ENCODE measurements at places on chromosomes 2 and 18.
A peak's percentile ranks its signal among the peaks of the same experiment; 100 is the strongest.

GRCh38 chr2:231297108-231297908 is 98.2 kb upstream of the B3GNT7 start:
- DNase-seq, result peak; percentile 54

DNA sequence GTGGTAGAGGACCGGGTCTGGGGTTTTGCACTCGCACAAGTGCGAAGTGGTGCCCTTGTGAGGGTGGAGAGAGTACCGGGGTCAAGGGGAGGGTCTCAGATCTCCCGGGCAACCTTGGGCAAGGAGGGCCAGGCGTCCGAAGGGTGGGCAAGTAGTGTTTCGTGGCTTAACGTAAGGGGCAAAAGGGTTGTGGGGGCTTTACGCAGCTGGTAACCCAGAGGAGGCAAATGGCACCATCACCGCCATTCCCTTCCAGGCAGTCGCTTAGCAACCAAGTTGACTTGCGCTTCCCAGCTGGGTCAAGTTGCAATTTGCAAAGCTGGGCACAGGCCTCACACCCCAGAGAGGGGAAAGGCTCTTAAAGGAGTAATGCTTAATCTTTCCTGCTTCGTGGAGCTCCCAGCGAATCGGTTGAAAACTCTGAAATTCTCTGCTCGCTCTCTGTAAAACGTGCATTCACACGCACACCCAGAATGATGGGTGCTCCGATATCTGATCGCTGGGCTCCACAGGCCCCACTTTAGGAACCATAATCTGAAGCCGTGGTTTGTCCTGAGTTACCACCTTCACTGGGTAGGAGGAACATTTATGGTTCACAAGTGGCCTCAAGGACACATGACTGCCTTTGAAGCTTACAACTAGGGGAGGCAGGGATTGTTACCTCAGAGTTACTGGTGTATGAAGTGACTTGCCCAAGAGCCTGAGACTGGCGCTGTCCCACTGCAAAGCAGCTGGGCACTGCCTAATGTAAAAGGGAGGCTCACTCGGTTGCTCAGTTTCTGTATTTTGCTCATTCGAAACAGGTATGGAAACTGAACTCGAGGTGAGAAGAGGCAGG is 127.9 kb downstream of the UXS1 start:
- DNase-seq, result no peak

DNA sequence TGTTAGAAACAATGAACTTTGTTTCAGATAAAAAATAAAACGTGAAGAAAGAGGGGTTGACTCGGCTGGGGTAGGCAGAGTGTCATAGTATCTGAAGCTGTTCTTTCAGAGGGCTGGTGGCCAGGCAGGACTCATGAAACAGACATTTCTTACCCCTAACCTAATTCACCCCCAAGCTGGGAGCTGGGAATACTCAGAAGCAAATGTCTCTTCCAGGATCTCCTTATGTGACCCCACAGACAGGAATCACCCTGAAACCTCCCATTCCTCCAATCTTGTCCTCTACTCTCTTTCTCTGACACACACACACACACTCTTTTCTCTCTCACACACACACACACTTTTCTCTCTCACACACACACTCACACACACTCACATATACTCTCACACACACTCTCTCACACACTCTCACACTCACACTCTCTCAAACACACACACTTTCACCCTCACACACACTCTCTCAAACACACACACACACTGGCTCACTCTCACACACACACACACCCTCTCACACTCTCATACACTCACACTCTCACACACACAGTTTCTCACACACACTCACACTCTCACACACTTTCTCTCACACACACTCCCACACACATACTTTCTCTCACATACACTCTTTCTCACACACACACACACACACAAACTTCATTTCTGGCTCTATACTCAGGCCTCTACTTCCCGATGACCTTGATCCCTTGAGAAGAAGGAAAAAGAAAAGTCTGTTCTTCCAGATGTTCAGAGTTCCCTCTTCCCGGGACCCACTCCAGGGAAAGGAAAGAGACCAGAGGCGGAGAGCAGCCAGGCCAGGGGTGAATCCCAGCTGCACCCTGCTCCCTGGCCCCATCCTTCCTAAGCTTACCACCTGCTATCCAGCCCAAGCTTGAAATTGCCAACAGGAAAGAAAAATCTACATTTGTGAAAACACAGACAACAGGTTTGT is 167.7 kb downstream of the TXNL1 start:
- DNase-seq, result no peak

DNA sequence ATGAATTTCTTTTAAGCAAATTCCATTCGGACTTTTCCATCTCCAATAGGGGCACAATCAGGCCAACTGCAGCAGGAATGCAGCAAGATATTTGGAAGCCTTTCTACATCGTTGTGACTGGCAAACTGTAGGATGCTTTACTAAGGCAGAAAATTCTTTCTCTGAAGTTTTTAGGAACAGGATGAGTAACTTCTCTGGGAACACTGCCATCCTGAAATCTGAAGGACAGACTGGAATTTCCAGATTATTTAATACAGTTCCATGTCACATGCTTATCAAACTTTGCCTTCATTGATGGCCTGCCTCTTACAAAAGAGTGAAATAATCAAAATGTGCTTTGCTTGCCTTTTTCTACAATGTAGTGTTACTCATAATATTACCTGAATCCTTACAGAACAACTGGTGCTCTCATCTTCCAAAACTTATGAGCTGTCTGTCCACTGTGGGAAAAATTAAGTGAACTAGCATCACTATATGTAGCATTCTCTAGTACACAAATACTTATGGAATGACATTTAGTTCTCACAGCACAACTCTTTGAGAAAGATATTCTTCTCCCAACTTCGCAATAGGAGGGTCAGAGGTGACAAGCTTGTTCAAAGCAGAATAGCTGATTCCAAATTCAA is 32.0 kb upstream of the MAP2 start:
- no peak for DNase-seq

DNA sequence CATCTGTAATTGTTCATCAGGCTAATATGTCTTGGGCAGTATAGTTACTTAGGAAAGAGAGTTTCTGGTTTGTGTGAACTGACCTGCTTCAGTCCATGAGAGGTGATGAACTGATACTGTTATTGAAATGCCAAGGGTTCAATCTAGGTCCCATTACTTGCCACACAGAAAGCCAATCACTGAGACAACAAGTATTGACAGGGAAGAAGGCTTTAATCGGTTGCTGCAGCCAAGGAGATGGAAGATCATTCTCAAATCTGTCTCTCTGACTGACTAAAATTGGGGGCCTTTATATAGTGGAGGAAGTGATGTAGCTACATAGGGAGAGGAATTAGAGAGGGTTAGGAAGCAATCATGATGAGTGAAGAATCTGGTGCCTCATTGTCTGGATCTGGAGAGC is 19.9 kb upstream of the FAM98A start:
- no peak for DNase-seq

- DNase-seq, result no peak
These were observed 356.3 kb downstream of the PARD3B start for GRCh38 chr2:204901591-204901990.

DNA sequence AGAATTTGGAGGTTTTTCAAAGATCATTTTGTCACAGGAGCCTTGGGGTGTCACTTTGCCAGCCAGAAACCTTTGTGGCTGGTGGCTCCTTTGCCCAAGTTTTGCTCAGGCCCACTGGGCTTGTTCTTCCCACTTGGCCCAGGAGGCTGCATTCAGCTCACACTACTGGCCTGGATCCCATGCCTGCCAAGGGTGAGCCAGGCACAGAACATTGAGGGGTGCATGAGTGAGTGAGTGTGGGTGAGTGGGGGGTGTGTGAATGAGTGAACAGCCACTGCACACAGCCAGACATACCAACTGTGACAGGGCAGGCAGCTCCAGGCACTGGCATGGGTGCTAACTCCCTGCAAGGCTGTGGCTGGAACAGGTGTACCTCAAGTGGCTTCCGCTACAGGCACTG is 39.6 kb downstream of the FAM171B start:
- DNase-seq, result no peak

DNA sequence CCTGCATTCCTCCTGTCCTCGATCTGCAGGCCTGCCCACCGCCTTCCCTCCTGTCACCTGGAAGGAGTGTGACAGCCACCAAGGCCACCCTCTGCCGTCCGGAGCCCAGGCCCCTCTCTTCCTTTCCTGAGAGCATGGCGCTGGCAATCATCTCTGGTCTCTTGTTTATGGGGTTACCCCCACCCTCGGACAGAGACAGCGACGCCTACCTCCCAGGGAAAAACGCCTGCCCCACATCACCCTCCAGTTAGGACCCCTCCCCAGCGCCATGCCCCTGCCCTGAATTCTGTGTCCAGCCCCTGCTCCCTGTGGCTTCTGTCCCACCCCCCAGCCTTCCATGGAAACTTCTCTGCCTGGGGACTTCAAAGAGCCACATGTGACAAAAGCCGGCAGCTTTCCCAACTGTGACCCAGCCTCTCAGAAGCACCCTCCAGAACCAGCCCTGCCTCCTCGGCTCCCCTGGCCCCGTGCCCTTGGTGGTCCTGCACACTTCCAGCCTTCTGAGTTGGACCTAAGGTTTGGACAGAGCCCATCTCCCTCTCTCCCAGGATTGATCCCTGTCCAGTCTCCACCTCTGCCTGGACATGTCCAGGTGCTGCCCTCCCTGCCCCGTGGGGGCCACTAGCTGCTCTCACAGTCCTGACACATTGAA is 145.0 kb upstream of the HDAC4 start:
- DNase-seq, result no peak

DNA sequence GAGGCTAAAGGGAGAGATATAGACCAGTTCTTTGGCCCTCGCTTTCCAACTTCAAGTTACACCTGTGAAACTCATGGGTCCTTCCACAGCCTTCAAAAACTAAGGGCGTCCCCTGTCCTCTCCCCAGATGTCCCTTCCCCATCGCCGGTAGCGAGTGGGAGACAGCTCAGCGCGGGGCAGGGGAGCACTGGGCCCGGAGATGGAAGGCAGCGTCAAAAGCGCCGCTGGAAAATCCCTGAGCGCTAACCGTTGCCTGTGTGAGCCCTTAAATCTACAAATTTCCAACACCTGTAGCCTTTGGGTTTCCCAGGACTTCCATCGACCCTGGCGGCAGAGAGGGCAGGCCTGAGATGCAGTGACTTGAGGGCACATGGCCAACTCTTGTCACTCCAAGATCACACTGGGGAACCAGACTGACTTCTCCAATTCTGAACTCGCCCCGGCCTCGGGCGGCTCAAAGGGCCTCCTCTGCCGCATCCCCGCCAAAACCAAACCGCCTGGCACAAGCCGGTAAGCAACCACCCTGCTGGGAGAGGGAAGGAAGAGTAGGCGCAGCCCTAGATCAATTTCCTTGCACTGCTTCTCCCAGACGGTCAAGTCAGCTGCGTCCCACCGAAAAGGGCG is 879 bp upstream of the EPAS1 start:
- DNase-seq, result no peak

GRCh38 chr2:19246496-19246895 is 111.9 kb downstream of the OSR1 start:
- no peak for DNase-seq

- no peak for DNase-seq
These were observed 122.8 kb downstream of the ATP9B start for GRCh38 chr18:79191956-79192355.

DNA sequence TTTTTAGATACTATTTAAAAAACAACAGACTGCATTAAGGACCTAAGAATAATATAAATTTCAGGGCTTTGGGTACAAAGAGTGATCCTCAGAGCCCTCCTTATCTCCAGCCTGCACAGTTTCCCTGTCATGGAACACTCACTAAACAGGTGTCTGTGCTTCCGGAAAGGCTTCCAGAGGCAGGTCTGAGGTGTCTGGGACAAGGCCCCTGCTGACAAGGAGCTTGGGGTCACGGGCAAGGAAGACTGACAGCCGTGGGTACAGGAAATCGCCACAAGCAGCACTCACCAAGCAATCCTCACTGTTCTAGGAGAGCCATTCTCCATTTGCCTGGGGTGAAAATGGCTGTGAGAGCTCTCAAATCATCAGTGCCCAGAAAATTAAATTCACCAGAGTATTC is 220.3 kb upstream of the PXDN start:
- no peak for DNase-seq

Data from stimulated activated effector memory CD8-positive, alpha-beta T cell treated with anti-CD3 and anti-CD28 coated beads, Interleukin-12 subunit alpha, Interleukin-12 subunit beta, amount 100 ng/mL, for 72 hours (primary cell).